ENCODE measurements at places on chromosomes 3 and 15. TPM values are rescaled to one million over a fixed set of nuclear protein-coding genes. Genes with fewer than 3 reads are reported as not detected.

Gene PCLAF
- 2.8 TPM for total RNA-seq

Gene ALS2CL
- total RNA-seq = 64.5 TPM

Gene MASP1
- total RNA-seq = 5.9 TPM

Gene KLHL40
- not detected for total RNA-seq

Gene NMB
- 9.0 TPM for total RNA-seq

Gene DUOX1
- total RNA-seq = 327 TPM

Gene GOLGA8O
- 2.1 TPM for total RNA-seq

Gene SYNPR
- total RNA-seq = not detected

Gene CLEC3B
- 265 TPM for total RNA-seq

Gene GP5
- total RNA-seq = 0.26 TPM

Gene IL17RC
- total RNA-seq = 26.9 TPM

Gene ISLR2
- 4.0 TPM for total RNA-seq

Gene GABRR3
- not detected for total RNA-seq

Gene MYZAP
- 30.9 TPM for total RNA-seq

Gene OIP5
- 0.55 TPM for total RNA-seq

Gene PLSCR1
- 165 TPM for total RNA-seq

Gene PP2D1
- total RNA-seq = not detected

Gene SKOR1
- 0.52 TPM for total RNA-seq

Gene CLSTN2
- 3.0 TPM for total RNA-seq

Gene POPDC2
- total RNA-seq = 2.7 TPM

Gene ADCY5
- 4.0 TPM for total RNA-seq

Gene SLC6A20
- 22.7 TPM for total RNA-seq

DNA sequence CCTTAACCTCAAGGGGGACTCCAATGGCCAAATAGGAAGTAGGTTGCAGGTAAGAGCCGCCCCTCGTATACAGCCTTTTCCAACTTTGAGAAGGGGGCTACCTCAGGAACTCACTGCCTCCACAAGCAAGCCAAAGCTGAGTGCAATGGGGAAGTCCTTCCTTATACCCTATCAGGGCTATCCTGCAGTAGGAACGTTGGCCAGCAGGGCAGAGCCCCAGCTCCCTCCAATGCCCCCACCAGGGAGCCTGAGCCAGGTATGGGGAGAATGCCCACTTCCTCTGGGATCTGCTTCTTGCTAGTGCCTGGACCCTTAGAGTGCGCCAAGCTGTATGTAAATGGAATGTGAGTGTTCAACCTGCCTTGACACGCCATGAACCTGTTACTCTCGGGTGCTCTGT is 16.3 kb downstream of the CACNA2D2 start:
- no peak overlapping the region for H3K4me3 ChIP-seq
- peaks cover 6% of the 10 kb centered on the region for H3K4me1 ChIP-seq
- DNase-seq = no peak
- no peak overlapping the region for H3K27ac ChIP-seq

DNA sequence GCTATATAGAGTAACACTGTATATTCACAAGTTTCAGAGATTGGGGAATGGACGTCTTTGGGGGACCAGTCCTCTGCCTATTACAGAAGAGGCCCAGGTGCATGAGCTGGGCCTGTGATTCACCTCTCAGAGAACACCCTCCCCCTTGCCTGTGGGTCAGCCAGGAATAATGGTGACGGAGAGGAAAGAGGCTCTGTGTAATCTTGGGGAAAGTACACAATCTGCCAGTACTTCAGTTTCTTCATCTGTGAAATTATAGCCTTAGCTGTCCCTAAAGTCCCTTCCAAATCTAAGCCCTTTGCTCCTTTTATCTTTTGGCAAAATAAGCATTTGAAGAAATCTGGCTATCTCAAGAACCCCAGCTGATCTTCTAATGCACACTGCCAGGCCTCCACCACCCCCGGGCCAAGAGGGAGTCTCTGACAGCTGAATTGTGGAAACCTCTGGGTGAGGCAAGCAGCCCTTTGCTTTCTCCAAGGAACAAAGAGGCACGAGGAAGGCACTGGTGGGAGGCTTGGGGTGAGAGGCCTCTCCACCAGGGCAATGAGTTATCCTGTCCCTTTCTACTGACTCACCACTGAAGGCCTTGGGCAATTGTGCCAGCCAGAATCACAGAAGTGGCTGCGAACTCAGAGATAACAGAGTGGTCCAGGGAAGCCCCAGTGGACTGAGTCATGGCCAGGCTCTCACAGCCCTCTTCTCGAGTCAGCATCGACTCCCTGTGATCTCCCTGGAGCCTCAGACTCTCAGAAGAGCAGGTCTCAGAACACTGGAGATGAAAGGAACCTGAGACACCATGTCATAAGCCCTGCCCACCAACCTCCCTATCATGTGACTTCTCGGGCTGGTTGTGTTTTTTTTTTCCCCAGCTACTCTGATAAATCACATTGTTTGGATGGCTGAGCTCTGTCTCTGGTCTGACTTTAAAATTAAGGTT is 31.8 kb downstream of the CCNL1 start:
- H3K27me3 ChIP-seq = no peaks in the 10 kb centered on the region
- H3K4me1 ChIP-seq = peaks cover 42% of the 10 kb centered on the region
- H3K4me3 ChIP-seq = no peak overlapping the region
- H3K36me3 ChIP-seq = no peaks in the 10 kb centered on the region

- peaks cover 19% of the 10 kb centered on the region for H3K4me1 ChIP-seq
- H3K36me3 ChIP-seq = peaks cover 19% of the 10 kb centered on the region
- no peak for DNase-seq
- H3K27ac ChIP-seq = peak overlapping the region; percentile 99
- no peaks in the 10 kb centered on the region for H3K27me3 ChIP-seq
- peak overlapping the region; percentile 86 for H3K4me3 ChIP-seq
Observed at GRCh38 chr15:58932710-58933280, 684 bp downstream of the SLTM start.

DNA sequence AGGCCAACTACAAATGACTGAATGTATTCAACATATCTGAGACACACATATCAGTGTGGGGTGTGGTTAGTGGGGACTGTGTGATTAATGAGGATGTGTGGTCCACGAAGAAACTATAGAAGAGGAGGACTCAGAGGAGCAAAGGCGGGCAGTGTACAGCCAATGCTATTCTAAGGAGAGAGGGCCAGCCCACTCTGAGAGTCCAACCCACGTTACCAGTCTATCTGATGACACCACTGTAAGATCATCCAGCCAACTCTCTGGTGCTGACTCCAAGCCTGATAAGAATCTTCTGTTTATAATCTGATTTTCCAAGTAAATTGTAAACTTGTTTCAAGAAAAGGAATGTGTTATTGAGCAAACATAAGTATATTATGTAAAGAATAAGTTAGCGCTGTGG is 47.2 kb downstream of the MCF2L2 start:
- no peak for DNase-seq
- H3K4me1 ChIP-seq = peaks cover 7% of the 10 kb centered on the region
- H3K27ac ChIP-seq = no peak overlapping the region
- H3K27me3 ChIP-seq = no peaks in the 10 kb centered on the region

DNA sequence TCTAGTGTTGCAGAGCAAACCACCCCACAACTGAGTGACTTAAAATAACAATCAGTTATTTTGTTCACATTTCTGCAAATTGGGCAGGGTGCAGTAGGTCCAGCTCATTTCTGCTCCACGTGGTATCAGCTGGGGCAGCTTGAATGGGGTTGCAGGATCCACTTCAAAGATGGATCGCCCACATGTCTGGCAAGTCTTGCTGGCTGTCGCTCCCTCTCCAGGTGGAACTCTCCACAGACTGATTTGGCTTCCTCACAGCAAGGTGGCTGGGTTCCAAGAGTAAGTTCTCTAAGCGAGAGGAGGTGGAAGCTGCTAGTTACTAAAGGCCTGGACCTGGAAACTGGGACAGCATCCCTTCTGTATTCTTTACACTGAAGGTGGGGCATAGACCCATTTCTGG is 213.3 kb downstream of the SLC9A9 start:
- no peak overlapping the region for H3K27ac ChIP-seq
- no peak for DNase-seq
- no peaks in the 10 kb centered on the region for H3K4me1 ChIP-seq
- H3K27me3 ChIP-seq = no peaks in the 10 kb centered on the region
- no peaks in the 10 kb centered on the region for H3K36me3 ChIP-seq
- no peak overlapping the region for H3K4me3 ChIP-seq

GRCh38 chr15:90598031-90598577 is 68.4 kb downstream of the CRTC3 start:
- H3K36me3 ChIP-seq = peaks cover 6% of the 10 kb centered on the region
- H3K27ac ChIP-seq = peak overlapping the region; percentile 81
- peaks cover 52% of the 10 kb centered on the region for H3K4me1 ChIP-seq
- H3K27me3 ChIP-seq = no peaks in the 10 kb centered on the region

DNA sequence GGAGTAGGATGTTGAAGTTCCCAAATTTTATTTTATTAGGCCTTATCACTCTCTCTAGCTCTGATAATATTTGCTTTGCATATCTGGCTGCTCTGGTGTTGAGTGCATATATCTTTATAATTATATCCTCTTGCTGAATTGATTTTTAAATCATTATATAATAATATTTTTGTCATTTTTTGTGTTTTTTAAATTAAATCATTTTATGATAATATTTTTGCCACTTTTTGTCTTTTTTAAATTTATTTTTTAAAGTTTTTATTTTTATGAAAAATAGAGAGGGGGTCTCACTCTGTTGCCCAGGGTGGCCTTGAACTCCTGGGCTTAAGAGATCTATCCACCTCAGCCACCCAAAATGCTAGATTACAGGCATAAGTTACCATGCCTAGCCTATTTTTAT is 34.5 kb upstream of the OTOL1 start:
- H3K27ac ChIP-seq = no peak overlapping the region
- H3K4me3 ChIP-seq = no peak overlapping the region
- H3K36me3 ChIP-seq = no peaks in the 10 kb centered on the region
- no peaks in the 10 kb centered on the region for H3K27me3 ChIP-seq

GRCh38 chr3:182305881-182306665 is 487.2 kb upstream of the ATP11B start:
- H3K27me3 ChIP-seq = no peaks in the 10 kb centered on the region
- H3K4me1 ChIP-seq = no peaks in the 10 kb centered on the region
- no peak for DNase-seq
- H3K36me3 ChIP-seq = no peaks in the 10 kb centered on the region
- H3K4me3 ChIP-seq = no peak overlapping the region

GRCh38 chr3:150738688-150739087 is 24.3 kb downstream of the SIAH2 start:
- DNase-seq = no peak
- no peak overlapping the region for H3K27ac ChIP-seq
- H3K4me3 ChIP-seq = no peak overlapping the region
- H3K36me3 ChIP-seq = peaks cover 10% of the 10 kb centered on the region

- H3K4me3 ChIP-seq = no peak overlapping the region
- DNase-seq = peak; percentile 3
- no peaks in the 10 kb centered on the region for H3K36me3 ChIP-seq
- H3K27me3 ChIP-seq = peaks cover 46% of the 10 kb centered on the region
- no peak overlapping the region for H3K27ac ChIP-seq
Observed at GRCh38 chr15:45126535-45127158, 3.0 kb downstream of the DUOXA1 start.

- H3K36me3 ChIP-seq = no peaks in the 10 kb centered on the region
- H3K4me3 ChIP-seq = no peak overlapping the region
- H3K27me3 ChIP-seq = no peaks in the 10 kb centered on the region
- peaks cover 9% of the 10 kb centered on the region for H3K4me1 ChIP-seq
Observed at GRCh38 chr3:171383206-171384018, 76.8 kb downstream of the TNIK start.

GRCh38 chr3:129549805-129550204 is 6.8 kb downstream of the H1-8 start:
- no peak overlapping the region for H3K4me3 ChIP-seq
- H3K27ac ChIP-seq = no peak overlapping the region
- peaks cover 16% of the 10 kb centered on the region for H3K4me1 ChIP-seq
- no peaks in the 10 kb centered on the region for H3K36me3 ChIP-seq
- DNase-seq = no peak

DNA sequence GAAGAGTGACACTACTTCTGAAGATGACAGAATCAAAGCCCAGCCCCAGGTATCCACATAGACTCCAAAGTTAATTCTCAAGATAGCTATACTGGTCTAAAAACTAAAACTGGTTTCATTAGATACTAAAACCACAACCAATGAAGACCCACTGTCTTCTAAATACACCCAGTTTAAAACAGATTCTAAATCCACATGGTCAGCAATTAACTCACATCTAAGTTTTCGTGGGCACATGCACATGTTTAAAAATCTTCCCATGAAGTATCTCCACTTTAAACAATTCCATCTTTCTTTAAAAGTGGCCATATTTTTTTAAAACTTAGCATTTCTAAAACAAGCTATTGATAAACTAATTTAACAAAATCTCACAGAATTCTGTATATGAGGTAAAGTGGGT is 63.1 kb downstream of the GPR160 start:
- H3K4me1 ChIP-seq = no peaks in the 10 kb centered on the region
- peaks cover 86% of the 10 kb centered on the region for H3K36me3 ChIP-seq
- H3K27me3 ChIP-seq = no peaks in the 10 kb centered on the region
- no peak overlapping the region for H3K27ac ChIP-seq
- no peak for DNase-seq

DNA sequence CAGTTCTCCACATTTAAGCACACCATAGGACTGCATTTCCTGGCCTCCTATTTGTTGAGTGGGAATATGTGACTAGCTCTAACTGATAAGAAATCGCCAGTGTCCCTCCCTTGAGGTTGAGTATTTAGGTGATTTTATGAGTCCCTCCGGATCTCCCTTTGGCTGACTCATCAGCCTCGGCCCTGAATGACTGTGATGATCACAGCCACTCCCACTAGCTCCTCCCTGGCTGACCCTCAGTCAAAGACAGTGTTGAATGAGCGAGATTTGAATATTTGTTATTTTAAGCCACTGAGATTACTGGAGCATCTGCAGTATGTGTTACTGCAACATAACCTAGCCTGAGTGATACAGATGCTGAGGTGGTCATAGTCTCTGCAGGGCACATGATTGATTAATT is 515.3 kb downstream of the EPHB1 start:
- no peak overlapping the region for H3K4me3 ChIP-seq
- no peak overlapping the region for H3K27ac ChIP-seq
- DNase-seq = no peak
- no peaks in the 10 kb centered on the region for H3K4me1 ChIP-seq

GRCh38 chr3:142484912-142485435 is 37.1 kb upstream of the XRN1 start:
- H3K27me3 ChIP-seq = no peaks in the 10 kb centered on the region
- no peak overlapping the region for H3K27ac ChIP-seq
- no peaks in the 10 kb centered on the region for H3K4me1 ChIP-seq

Data from upper lobe of right lung (tissue), 1 donor.